ENCODE measurements at places on chromosomes 7 and 10.

- DNase-seq, result no peak
Measured at GRCh38 chr10:83127942-83128575, 1011.2 kb upstream of the GHITM start.

- DNase-seq, result peak; percentile 41
Measured at GRCh38 chr7:158740013-158740656, 35.5 kb upstream of the NCAPG2 start.

GRCh38 chr10:59505926-59506325 is 143.6 kb upstream of the FAM13C start:
- DNase-seq, result no peak

DNA sequence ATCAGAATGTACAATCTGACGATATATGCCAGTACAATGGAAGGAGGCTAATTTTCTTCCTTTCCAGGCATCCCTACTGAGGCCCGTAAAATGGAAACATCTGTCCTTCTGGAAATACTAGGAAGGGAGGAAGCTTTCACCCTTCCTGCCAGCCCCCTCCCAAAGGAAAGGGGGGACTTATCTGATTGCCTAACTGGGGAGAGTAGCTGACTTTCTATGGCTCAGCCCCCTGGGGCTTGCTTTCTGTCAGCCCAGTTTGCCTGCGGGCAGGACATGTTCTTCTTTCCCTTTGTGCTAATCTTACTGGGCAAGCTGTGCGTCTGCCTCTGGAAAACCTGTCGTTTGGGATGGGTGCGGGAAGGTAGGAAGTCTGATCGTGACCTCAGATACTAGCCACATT is 508.9 kb downstream of the SUGCT start:
- no peak for DNase-seq

Measured in GDM1 (cell line).